ENCODE measurements at places on chromosomes 2 and 18. TPM values are rescaled to one million over a fixed set of nuclear protein-coding genes. Genes with fewer than 3 reads are reported as not detected.

The MRPL44 gene
- total RNA-seq = 51.0 TPM

The KIF5C gene
- 19.7 TPM for total RNA-seq

The CCDC102B gene
- 1.6 TPM for total RNA-seq

DNA sequence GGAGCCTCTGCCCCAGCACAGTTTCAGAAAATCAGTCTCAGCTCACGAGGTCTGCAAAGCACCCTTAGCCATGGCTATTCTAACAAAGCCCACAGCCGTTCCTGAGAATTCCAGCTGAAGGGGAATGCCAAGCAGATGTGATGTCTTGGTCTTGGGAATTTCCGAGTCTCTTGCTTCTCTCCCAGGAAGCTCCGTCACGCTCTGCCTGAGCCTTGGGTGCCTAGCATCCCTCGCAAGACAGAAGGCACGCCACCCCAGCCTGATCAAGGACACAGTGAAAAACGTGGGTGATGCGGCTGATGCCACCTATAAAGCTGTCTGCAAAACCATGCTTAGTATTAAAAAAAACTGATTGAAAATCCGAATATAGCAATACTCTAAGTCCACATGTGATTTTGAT is 254.6 kb downstream of the SH3BP4 start:
- H3K4me3 ChIP-seq = no peak overlapping the region
- peaks cover 6% of the 10 kb centered on the region for H3K27me3 ChIP-seq
- no peaks in the 10 kb centered on the region for H3K4me1 ChIP-seq
- DNase-seq = no peak
- H3K27ac ChIP-seq = no peak overlapping the region

DNA sequence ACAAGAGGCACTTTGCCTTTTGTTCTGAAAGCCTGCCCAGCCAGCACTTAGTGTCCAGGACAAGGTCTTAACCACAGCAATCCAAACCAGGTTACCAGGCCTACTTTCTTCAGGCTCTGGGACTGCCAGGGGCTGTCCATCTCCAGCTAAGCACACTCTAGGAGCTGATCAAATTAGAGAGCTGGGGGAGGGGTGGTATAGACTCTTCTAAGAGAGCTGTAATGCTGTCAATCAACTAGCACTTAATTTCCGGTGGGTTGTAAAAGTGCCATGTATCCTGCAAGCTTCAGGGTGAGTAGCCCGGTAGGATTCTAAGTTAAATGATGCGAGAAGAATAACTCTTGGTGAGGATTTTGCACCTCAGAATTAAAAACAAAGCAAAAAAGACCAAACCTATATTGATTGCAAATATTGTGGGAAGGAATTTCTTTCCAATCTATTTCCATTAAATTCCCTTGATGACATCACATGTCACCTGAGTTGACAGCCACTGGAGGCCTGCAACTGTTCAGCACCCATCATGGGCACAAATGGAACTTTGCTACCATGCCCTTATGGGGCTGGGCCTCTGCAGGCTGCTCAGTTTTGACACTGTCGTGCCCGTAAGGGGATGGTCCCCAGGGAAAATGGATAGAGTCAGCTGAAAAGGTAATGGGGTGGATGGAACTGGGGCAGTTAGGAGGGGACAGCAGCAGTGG is 8.7 kb upstream of the COX7A2L start:
- no peak overlapping the region for H3K4me3 ChIP-seq
- DNase-seq = no peak
- H3K4me1 ChIP-seq = peaks cover 6% of the 10 kb centered on the region
- no peaks in the 10 kb centered on the region for H3K36me3 ChIP-seq
- no peak overlapping the region for H3K27ac ChIP-seq
- no peaks in the 10 kb centered on the region for H3K27me3 ChIP-seq

- H3K27me3 ChIP-seq = no peaks in the 10 kb centered on the region
- no peaks in the 10 kb centered on the region for H3K36me3 ChIP-seq
- no peak for DNase-seq
- H3K4me1 ChIP-seq = no peaks in the 10 kb centered on the region
- no peak overlapping the region for H3K27ac ChIP-seq
Observed at GRCh38 chr2:139078376-139078775, 298.2 kb upstream of the NXPH2 start.

DNA sequence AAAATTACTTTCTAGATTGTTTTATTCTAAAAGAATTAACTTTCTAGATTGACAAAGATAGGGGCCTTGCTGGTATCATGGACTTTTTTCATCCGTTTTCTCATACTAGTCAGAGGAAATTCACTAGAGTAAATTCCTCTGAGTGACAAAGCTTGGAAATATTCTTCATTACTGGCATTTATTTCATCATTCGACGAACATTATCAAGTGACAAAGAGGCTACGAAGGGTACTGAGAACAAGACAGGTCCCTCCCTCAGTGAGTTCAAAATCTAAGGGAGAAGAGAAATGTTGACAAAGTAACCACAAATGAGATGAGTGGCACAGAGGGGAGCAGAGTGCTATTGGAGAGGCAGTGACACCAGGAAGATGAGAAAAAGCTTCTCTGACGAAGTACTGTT is 4.3 kb downstream of the EPG5 start:
- H3K27ac ChIP-seq = peak overlapping the region; percentile 85
- H3K4me1 ChIP-seq = peaks cover 53% of the 10 kb centered on the region
- H3K27me3 ChIP-seq = no peaks in the 10 kb centered on the region
- H3K4me3 ChIP-seq = peak overlapping the region; percentile 23

- H3K27me3 ChIP-seq = peaks cover 32% of the 10 kb centered on the region
- no peak within 1 kb of the TSS for H3K27ac ChIP-seq
- DNase-seq = peak; percentile 31
- H3K4me1 ChIP-seq = peaks cover 3% of the 10 kb centered on the region
- peak within 1 kb of the TSS; percentile 73 for H3K4me3 ChIP-seq
- H3K36me3 ChIP-seq = no peaks in the 10 kb centered on the region
Observed at GRCh38 chr2:219627103-219628100, at the start of gene SLC4A3. Gene SLC4A3 (plus strand): TSS chr2:219627630. CDS start chr2:219627993, 363 bp downstream.

DNA sequence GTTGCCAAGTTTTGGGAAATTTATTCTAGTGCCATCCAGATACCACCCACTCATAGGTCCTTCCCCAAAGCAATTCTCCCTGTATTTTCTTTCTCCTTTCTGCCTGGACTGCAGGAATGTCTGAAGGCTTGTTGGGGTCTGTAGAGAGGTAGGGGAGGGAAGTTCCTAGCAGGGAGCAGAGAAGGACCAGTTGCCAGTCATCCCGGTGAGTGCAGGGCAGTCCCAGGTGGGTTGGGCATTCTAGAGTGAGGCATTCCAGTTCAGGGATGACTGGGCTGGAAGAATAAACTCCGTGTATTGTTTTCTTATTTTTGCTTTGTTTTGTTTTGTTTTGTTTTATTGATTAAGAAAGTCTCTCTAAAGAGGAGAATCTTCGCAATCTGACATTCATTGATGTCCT is 58.1 kb downstream of the SPATS2L start:
- H3K36me3 ChIP-seq = no peaks in the 10 kb centered on the region
- no peak for DNase-seq
- no peaks in the 10 kb centered on the region for H3K27me3 ChIP-seq
- H3K27ac ChIP-seq = no peak overlapping the region
- H3K4me1 ChIP-seq = no peaks in the 10 kb centered on the region
- no peak overlapping the region for H3K4me3 ChIP-seq
